ENCODE measurements at places on chromosomes 12 and 14.
A peak's percentile ranks its signal among the peaks of the same experiment; 100 is the strongest.

DNA sequence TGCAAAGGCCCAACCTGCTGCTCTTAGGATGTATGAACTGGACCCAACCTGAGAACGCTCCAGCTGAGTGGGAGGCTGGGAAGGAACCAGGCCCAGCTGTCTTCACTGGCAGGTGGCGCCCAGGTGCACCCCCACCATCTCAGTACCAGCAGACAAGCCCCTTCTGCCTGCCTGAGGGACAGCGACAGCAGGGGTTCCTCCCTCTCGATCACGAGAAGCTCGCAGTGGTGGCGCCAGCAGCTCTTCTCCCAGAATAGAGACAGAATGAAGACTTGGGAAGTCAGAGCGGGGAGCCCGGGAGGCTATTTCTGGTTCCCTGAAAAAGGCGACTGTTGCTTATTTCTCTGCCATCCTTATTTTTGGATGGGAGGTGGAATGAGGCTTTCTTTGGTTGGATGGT lies 46.5 kb downstream of the CHGA start:
- DNase-seq = no peak

GRCh38 chr14:68995731-68996130 lies 16.6 kb upstream of the ACTN1 start:
- DNase-seq = no peak

GRCh38 chr12:69655616-69656340 lies 43.3 kb downstream of the BEST3 start:
- DNase-seq = no peak

- DNase-seq = peak; percentile 32
Observed at GRCh38 chr14:77023001-77023996, 5.2 kb downstream of the IRF2BPL start.

DNA sequence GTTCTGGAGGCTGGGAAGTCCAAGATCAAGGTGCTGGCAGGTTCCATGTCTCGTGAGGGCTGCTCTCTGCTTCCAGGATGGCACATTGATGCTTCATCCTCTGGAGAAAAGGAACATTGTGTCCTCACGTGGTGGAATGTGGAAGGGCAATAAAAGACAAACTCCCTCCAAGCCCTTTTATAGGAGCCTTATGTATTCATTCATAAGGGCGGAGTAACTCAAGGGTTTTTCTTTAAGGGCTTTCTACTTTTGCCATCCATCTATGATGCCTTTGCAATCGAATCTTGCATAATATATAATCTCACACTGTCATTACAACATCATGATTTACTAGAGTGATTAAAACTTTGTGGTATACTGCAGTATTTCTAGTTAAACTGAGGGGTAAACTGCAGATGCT lies 132.7 kb upstream of the DDHD1 start:
- DNase-seq = no peak

- DNase-seq = no peak
Observed at GRCh38 chr12:124754949-124755800, 108.5 kb downstream of the SCARB1 start.

DNA sequence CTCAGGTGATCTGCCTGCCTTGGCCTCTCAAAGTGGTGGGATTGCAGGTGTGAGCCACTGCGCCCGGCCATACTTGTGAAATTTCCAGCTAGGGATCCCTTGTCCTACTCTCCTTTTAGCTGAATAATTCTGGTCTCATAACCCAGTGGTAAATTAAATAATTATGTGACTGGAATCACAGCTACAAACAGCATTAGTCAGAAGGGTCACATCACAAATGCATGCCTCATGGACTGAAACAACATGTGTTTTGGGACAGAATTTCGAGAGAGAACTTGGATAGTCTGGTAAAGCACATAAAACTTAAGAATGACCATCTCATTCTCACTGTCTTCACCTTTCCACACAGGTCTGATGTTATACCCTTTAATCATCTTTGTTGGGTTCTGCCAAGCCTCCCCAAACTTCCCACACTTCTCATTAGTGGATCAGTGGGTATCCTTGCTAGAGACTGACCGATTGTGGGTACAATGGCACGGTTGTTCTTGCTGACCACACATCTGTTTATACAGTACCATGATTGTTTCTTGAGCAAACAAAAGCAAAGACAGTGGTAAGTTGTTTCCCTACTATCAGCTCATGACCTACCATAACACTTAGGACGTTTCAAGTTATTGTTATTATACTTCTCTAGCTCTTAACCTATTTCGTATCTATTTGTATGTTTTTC lies 5.1 kb downstream of the GPRC5D start:
- DNase-seq = no peak
